ENCODE measurements at places on chromosomes 12 and 14. TPM values are rescaled to one million over a fixed set of nuclear protein-coding genes. Genes with fewer than 3 reads are reported as not detected.

The C14orf180 gene
- not detected for total RNA-seq

DNA sequence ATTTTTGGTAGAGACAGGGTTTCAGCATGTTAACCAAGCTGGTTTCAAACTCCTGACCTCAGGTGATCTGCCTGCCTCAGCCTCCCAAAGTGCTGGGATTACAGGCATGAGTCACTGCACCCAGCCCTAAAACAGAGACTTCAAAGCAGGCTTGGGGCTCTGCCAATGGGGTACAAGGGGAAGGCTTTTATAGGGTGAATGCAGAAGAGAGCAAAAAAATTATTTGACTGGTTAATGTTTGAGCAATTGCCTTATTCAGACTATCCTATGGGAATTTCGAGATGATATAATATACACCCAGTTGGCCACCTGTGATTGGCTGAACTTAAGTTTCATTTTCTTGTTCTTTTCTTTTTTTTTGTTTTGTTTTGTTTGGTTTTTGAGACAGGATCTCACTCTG lies 31.5 kb upstream of the ACTN1 start:
- peaks cover 2% of the 10 kb centered on the region for H3K27me3 ChIP-seq
- no peak overlapping the region for H3K4me3 ChIP-seq
- H3K36me3 ChIP-seq: no peaks in the 10 kb centered on the region
- DNase-seq: no peak

DNA sequence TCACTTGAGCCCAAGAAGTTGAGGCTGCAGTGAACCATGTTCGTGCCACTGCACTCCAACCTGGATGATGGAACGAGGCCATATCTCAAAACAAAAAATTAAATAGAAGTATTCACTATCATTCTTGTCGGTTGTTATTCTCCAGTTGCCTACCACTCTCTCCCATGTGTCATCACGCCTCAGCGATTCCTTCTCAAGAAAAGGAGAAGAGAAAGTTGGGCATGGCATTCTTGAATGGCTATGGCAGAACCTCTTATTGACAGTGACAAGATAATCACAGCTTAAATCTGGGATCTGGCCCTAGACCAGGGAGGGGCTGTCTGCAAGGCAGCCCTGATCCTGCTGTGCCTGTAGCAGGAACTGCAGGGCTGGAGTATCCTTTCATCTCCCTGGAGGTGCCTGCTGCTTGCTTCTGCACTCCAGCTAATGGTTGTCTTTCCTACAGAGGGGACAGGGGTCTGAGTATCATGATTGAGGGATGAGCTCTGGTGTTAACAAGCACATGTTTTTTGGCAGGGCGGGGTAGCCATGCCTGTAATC lies 12.8 kb upstream of the MLEC start:
- H3K4me3 ChIP-seq: no peak overlapping the region
- DNase-seq: no peak
- peaks cover 5% of the 10 kb centered on the region for H3K27me3 ChIP-seq
- H3K4me1 ChIP-seq: peaks cover 22% of the 10 kb centered on the region
- no peak overlapping the region for H3K27ac ChIP-seq

The ANP32D gene
- total RNA-seq: not detected

DNA sequence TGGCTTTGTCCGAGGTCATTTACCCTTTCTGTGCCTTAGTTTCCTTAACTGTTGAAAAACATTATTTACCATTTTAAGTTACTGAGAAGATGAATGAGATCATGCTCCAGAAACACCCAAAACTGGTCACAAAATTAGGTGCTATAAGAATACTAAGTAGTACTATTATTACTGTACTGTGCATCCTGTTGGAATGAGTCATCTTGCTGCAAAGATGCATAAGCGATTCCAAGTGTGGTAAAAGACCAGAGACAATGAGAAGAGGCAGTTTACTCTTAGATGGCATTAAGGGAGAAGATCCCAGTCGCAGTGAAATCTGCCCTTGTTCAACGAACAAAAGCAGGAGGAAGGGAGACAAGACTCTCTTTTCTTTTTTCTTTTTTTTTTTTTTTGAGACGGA lies 4.2 kb upstream of the PLEKHA5 start:
- no peaks in the 10 kb centered on the region for H3K27me3 ChIP-seq
- H3K4me3 ChIP-seq: peak overlapping the region; percentile 41
- DNase-seq: no peak
- H3K4me1 ChIP-seq: peaks cover 10% of the 10 kb centered on the region
- peak overlapping the region; percentile 58 for H3K27ac ChIP-seq

The SSTR1 gene
- not detected for total RNA-seq

GRCh38 chr14:23910101-23910875 lies 43.3 kb upstream of the DHRS4 start:
- no peaks in the 10 kb centered on the region for H3K36me3 ChIP-seq
- DNase-seq: no peak
- peaks cover 20% of the 10 kb centered on the region for H3K27me3 ChIP-seq

DNA sequence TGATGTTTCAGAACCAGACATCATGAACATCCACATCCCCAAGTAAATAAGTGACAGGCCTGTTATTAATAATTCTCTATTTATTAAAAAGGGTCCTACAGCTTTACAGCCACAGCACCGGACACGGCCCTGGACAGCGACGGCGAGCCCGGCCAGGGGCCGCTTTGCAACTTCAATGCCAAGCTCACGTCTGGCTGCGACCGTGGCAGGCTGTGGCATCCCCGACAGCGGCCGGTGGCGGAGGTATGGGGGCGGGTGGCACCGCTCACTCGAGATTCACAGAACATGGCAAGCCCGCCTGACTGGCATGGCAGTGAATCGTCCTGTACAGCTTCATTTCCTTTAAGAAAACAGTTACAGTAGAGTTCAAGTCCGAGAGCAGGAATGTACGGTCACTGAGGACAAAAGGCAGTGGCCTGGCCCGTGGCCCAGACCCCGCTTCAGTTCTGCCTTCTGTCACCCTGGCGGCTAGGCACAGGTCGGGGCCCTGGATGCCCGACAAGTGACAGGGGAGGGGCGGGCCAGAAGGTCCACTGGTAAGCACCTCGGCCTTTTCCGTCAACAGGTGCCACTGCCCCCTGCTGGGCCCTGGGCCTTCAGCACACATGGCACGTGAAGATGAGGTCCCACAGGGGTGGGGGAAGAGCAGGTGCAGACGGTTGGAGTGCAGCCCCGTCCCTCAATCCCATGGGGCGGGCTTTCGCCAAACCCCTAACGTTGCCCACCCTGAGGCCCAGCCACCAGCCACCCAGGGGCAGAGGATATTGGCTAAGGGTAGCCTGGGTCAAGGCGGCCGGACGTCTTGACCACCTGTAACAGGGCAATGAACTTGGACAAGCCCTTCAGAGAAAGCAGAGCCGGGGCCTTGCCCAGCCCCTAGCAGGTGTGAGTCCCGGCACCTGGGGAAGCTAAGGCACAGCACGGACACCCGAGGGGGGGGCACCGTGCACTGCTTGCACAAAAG lies 30.3 kb downstream of the HIP1R start:
- no peak overlapping the region for H3K4me3 ChIP-seq
- peaks cover 38% of the 10 kb centered on the region for H3K36me3 ChIP-seq
- DNase-seq: no peak

The NDUFA9 gene
- 112 TPM for total RNA-seq

The RNF31 gene
- total RNA-seq: 122 TPM

- H3K4me3 ChIP-seq: no peak overlapping the region
- DNase-seq: no peak
- H3K27ac ChIP-seq: no peak overlapping the region
- H3K4me1 ChIP-seq: no peaks in the 10 kb centered on the region
- no peaks in the 10 kb centered on the region for H3K27me3 ChIP-seq
These were observed 471.8 kb upstream of the FLRT2 start for GRCh38 chr14:85058150-85058549.

DNA sequence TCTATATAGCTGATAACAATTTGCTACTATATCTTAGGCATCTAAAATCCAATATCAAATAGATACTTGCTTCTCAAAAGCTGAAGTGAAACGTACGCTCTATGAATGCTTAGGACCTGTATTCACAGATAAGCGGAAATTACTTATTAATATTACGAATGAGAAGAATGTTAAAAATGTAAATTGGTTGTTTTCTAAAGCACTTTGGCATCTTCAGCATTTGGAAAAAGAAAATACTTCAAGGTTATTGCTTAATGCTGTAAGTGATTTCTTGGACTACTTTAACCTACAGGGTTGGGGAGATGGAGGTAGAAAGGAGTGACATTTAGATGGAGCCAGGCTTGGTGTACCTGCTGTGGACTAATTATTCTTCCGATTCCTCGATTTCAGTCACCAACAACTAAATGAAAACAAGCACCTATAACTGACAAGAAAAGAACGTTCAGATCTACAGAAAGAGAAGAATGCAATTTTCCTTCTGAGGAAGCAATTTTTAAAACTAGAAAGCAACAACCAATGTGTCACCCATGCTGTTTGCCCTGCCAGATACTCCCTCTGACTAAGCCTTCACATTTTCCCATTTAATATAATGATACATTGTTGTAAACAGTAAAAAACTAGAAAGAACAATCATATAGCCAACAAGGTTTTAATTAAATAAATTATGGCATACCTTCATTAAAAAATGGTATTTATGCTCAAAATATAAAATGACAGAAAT lies 49.3 kb downstream of the SLC25A21 start:
- DNase-seq: no peak
- H3K27ac ChIP-seq: no peak overlapping the region
- H3K27me3 ChIP-seq: no peaks in the 10 kb centered on the region
- H3K36me3 ChIP-seq: no peaks in the 10 kb centered on the region

DNA sequence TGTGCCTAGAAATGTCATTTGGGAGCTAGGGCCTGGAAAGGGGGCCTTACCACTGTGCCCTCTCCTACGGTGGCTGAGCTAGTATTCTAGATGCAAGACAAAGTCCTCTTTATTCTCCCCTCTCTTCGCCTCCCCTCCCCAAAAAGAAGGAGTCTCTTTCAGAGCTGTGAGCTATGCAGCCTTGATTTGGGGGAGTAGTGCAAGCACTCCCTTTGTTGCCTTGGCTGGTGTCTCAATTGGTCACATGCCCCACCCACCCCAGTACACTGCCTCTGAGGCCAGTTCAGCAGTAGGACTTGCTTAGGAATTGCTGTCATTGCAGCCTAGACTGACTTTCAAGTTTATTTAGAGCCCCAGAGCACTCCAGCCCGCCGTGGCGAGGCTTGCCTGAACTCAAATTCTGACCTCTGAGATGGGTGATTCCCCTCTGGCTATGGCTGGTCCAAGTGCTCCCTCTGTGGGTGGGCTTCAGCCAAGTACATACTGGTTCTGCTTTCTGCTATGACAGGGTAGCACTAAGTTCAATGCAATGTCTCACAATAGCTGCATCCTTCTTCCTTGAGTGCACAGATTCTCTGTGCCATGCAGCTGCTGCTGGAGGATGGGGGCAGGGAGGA lies 37.0 kb upstream of the FBXO33 start:
- no peak for DNase-seq
- no peak overlapping the region for H3K4me3 ChIP-seq
- H3K27ac ChIP-seq: no peak overlapping the region
- H3K4me1 ChIP-seq: no peaks in the 10 kb centered on the region
- no peaks in the 10 kb centered on the region for H3K36me3 ChIP-seq

DNA sequence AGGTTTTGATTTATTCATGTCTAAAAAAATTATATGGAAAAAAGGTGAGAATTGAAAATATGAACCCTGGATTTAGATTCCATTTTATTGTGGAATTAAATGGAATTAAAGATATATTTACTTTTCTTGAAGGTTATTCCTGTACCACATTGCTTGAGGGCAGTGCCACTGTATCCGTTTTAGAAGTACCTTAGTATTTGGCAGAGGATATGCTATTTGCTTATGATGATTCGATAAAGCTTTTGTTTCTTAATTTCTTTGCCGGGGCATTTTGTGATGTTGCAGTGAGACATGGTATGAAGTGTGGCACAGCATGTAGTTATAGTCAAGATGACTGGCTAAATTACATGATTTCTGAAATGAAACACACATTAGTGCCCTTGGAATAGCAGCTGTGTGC lies 7.6 kb downstream of the TMTC2 start:
- H3K27ac ChIP-seq: no peak overlapping the region
- H3K4me1 ChIP-seq: peaks cover 7% of the 10 kb centered on the region
- no peak overlapping the region for H3K4me3 ChIP-seq

The NEUROD4 gene
- not detected for total RNA-seq

DNA sequence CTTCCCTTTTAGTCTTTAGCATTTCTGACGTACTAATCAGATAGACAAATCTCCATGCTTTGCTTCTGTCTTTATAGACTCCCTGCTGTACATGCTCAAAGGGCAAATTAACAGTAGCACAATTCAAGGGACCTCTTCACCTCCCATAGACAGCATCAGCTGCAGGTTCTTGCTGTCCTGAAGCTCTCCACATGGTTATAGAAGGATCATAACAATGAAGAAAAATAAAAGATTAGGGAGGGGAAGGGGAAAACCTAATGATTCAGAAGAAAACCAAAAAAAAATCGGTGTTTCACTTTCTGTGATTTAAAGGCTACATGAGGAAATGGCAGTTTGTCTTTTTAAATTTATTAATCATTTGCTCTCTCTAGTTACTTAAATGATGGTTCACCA lies 155.5 kb downstream of the PTCSC3 start:
- no peaks in the 10 kb centered on the region for H3K27me3 ChIP-seq
- no peak overlapping the region for H3K4me3 ChIP-seq
- no peak for DNase-seq
- H3K36me3 ChIP-seq: no peaks in the 10 kb centered on the region
- peaks cover 30% of the 10 kb centered on the region for H3K4me1 ChIP-seq

The NPFF gene
- not detected for total RNA-seq

The VWF gene
- not detected for total RNA-seq

- peak; percentile 12 for DNase-seq
- H3K4me3 ChIP-seq: no peak overlapping the region
- peaks cover 19% of the 10 kb centered on the region for H3K4me1 ChIP-seq
- H3K27ac ChIP-seq: peak overlapping the region; percentile 32
- peaks cover 10% of the 10 kb centered on the region for H3K27me3 ChIP-seq
These were observed 4.1 kb downstream of the CACNA2D4 start for GRCh38 chr12:1914114-1914911.

DNA sequence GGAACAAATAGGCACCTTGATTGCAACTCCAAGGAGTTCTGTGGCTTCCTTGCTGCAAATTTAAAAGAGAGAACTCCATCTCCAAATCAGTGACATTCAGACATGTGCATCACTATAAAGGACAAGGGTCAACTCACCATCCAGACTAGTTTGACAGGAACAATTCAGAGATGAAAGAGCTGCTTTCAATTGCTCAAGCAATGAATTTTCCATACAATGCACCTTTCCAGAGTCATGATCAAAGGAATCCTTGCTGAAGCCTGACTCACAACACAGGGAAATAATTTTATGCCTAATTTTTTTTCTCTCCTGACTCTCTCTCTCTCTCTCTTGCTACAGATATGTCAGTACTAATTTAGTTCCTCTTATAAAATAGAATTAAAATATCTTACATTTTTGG lies 380.5 kb upstream of the GARIN6 start:
- H3K27ac ChIP-seq: no peak overlapping the region
- no peak overlapping the region for H3K4me3 ChIP-seq

The GLIPR1L2 gene
- total RNA-seq: 0.35 TPM
